NCI-H1417 treated with DMSO at 0.1 percent for 48 hours (cell line): ENCODE measurements at places on chromosomes 3 and 15.

DNA sequence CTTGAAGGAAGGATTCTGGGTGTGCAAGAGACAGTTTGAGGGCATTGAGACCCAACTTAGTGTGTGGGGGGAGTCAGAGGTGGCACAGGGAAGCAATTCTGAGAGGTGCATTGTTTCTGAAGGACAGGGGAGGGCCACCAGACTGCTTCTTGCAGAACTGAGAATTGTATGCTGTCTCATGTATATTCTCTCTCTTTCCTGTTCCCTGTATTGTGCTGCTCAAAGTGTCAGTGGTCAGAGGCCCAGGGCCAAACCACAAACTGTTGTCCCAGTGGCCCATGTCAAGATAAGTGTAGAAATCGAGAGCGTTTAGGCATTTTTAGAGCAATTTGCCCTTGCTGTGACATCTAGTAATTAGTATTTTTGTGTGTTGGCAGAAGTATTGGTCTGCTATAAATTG is 567.1 kb downstream of the EDEM1 start:
- no peak for DNase-seq

- no peak for DNase-seq
These were observed 41.7 kb upstream of the SPSB4 start for GRCh38 chr3:141009496-141009895.

GRCh38 chr3:42988097-42988496 is 9.0 kb downstream of the GASK1A start:
- no peak for DNase-seq

DNA sequence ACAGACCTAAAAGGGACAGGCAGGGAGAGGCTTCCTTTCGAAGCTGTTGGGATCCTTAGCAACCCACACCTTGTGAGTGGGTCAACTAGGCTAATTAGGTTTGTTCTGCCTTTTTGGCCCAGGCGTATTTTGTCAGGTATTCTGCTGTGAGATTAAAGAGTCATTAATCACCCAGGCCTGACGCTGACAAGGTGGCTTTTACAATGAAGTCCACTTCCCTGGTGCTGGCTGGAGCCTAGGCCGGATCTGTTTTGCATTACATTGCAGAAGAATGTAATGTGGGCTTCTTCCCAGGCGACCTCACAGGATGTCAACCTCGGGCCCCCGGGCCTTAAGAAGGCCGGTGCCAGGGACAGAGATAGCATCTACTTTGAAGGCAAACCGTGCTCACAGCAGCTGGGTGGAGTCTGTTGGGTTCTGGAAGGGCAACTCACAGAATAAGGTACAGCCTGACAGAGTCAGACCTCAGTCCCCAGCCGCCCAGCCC is 76.9 kb downstream of the HES1 start:
- DNase-seq, result peak; percentile 18

DNA sequence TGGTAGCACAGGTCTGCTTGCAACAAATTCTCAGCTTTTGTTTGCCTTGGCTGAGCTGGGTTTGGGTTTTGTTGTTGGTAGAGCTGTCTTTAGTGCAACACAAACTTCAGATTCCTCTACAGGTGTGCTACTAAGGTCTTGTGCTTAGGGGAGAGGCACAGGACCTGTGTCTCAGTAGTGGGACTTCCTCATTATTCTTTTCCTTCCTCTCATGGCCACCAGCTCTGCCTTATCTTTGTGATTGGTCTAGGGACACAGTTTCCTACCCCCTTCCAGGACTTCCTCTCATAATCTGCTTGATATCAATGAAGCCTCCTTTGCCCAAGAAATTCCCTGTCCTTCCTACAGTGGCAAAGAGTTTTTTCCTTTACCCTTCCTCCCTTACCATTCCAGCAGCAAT is 24.9 kb upstream of the DNAAF4 start:
- no peak for DNase-seq

DNA sequence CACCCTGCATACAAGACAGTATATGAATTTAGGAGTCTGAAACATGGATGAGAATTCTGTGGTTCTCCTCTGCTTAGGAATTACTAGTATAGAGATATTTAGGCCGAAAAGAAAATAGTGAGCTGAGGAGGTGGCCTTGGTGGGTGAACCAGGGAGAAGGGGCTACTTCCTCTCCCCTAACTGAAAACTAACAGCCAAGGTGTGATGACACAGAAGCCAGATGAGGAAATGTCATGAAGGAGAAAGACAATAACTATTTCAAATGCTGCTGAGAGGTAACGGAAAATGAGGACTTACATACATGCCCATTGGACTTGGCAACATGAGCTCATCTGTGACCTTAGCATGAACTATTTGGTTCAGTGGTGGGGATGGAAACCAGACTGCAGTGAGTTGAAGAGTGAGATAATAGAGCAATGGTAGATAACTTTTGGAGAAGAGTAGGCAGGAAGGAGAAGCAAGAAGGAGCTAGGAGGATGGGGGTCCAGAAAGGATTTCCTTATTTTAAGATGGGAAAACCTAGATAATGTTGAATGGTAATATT is 114.4 kb upstream of the TSPAN3 start:
- DNase-seq, result no peak

- DNase-seq, result no peak
These were observed 294.9 kb upstream of the SGO1 start for GRCh38 chr3:20480786-20481365.

GRCh38 chr3:195196266-195196665 is 74.7 kb downstream of the XXYLT1 start:
- DNase-seq, result no peak

DNA sequence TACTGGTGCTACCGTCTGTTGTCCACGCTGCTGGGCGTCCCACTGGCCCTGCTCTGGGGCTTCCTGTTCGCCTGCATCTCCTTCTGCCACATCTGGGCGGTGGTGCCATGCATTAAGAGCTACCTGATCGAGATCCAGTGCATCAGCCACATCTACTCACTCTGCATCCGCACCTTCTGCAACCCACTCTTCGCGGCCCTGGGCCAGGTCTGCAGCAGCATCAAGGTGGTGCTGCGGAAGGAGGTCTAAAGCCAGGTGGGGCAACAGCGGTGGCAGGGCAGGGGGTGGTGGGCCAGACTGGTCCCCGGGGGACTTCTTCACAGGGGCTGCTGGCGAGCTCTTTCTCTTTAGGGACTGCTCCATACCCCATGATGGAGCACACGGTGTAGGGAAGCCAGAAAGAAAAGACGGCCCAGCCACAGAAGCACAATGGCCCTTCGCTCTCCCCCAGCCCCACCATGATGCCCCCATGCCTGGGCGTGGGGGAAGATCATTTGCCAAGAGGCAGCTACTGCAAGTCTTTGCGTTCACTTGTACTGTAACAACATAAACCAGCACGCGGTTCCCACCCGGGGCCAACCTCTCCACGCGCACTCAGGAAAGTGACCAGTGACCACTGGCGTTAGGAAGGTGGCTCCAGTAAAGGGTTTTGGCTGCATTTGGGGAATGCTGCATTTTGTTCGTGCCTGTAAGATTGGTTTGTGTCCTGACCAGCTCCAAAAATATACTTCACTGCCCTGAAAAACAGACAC is 12.2 kb downstream of the CAV3 start:
- DNase-seq, result no peak

GRCh38 chr3:191699546-191699945 is 238.6 kb downstream of the PYDC2 start:
- DNase-seq, result no peak

DNA sequence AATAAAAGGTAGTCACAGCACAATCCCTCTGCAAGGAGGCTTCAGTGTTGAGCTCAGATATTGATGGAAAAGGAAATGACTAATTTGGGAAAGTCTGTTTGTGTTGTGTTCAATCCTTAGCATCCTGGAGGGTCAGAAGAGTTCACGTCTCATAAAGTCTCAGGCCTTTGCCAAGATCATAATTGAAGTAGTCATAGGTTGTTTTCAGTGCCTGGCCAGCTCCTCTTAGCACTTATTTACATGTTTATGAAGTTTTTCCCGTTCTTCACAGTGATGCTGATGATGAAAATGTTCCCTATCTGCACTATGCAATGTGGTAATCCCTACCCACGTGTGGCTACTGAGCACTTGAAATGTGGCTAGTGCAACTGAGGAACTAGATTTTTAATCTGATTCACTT is 61.6 kb upstream of the TGFBR2 start:
- no peak for DNase-seq

GRCh38 chr15:69701198-69701597 is 248.6 kb downstream of the RPLP1 start:
- DNase-seq, result no peak

- no peak for DNase-seq
These were observed 1.8 kb upstream of the PLXND1 start for GRCh38 chr3:129608087-129608935.

- no peak for DNase-seq
These were observed 202.4 kb upstream of the RGMA start for GRCh38 chr15:93291380-93291779.

DNA sequence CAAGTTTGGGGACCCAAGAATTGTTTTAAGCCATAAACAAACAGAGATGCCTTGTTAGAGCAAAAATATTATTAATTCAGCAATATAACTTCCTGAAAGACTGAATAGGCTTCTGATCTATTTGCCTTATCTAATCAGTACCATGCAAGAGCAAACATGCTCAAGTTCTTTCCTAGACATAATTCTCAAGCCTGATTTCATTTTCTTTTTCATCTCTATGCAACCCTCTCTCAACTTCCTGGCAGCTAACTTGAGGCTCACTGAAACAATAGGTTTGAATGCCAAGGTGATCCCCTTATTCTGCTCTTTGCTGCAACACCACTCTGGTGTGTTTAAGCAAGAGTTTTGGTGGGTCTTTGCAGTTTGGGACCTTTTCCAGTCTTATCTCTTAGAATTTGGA is 230.9 kb upstream of the CD96 start:
- DNase-seq, result no peak

DNA sequence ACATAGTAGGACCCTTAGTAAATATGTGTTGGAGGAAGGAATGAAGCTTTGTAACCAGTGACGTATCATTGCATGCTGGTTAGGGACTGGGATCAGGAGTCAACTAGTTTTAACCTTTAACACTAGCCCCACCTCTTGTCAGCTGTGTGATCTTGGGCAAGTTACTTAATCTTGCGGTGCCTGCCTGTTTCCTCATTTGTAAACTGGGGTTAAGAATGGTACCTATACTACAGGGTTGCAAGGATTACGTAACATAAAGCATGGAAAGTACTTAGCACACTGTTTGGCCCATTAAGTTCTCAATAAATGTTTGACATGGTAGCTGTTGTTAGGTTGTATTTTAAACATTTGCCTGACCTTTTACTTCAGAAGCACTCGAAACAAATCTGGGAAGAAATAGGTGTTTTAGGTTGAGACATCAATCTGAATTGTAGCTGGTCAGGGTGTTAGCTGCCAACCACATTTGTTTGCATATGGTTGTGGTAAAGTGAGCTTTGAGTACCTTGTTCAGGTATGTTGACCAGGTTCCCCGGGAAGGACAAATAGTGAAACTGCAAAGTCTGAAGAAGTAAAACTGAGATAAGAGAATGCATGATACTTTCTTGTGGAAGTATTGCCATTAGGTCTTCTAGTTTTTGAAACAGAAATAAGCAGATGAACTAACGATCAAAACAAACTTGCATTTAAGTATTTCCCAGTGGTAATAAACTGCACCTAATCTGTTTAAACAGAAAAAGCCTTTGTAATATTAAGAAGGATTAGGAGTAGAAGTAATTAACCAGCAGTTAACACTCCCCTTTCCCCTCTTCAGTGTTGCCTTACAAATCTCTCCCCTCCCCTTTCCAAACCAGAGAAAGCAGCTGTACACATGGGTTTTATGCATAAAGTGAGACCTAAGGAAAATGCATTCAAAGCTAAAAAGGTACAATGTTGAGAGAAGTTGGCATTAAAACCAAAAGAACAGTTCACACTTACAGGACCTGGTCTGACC is 25.8 kb upstream of the SCAANT1 start:
- no peak for DNase-seq

- DNase-seq, result no peak
These were observed 459.6 kb downstream of the NSUN3 start for GRCh38 chr3:94522488-94522887.

DNA sequence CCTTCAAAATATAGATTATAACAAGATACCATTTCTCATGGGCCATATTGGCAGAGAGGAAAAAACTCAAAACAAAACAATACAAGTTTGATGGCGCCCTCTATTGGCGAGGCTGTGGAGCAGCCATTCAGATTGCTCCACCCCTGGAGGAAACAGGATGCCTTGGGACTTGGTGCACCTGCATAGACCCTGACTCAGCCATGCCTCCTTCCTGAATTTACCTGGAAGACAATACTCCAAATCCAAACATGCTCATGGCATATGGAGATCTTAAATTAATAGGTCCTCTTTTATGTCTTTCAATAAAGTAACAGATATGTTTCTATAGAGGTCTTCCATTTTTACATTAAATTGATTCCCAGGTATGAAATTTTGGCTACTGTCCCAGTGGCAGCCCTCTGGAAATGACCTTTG is 90.0 kb downstream of the APBA2 start:
- no peak for DNase-seq

DNA sequence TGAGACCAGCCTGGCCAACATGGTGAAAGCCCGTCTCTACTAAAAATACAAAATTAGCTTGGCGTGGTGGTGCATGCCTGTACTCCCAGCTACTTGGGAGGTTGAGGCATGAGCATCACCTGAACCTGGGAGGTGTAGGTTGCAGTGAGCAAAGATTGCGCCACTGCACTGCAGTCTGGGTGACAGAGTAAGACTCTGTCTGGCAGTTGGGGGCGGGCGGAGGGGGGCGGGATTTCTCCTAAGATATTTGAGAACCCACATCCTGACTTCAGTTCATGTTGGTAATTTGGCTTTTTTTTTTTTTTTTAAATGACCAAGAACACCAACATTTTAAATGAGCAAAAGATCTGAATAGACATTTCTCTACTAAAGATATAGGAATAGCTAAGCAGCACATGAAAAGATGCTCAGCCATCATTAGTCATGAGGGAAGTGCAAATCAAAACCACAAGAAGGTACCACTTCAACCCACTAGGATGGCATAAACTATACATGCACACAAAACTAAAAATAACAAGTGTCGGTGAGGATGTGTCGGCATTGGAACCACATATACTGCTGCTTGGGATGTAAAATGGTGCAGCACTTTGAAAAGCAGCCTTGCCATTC is 75.6 kb upstream of the LMOD3 start:
- DNase-seq, result no peak

DNA sequence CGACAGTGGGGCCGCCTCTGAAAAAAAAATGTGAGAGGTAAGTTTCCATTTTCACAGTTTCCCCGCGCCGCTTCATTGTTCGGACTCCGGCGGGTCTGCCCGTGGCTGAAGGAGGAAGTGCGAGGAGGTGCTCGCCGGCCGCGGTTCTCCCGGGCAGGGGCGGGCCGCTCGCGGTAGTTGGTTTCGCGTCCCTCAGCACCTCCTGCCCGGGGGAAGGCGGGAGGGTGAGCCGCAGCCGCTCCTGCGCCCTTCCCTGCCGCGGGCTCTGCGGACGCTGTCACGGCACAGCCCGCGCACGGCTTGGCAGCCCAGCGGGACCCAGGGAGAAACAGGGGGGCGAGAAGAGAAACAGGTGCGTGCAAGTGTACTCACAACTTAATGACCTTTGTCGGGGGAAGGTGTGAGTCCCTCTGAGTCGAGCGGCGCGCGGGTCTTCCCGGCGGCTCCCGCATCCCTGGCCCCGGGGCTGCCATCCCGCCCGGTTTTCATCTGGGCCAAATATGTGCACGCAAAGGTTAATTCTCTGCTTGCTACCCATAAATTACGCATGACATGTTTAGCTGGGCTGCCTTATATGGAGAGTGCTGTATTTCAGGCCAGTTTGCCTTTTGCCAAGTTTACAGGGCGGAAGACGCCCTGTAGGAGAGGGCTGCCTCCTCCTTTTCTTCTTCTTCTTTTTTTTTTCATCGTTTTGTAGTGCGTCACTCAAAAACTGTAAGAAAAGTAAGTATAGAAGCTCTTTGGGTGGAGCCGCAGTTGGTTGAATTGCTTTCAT is 514 bp downstream of the MBNL1 start:
- DNase-seq, result peak; percentile 60
